ENCODE measurements at places on chromosomes 4 and X.

DNA sequence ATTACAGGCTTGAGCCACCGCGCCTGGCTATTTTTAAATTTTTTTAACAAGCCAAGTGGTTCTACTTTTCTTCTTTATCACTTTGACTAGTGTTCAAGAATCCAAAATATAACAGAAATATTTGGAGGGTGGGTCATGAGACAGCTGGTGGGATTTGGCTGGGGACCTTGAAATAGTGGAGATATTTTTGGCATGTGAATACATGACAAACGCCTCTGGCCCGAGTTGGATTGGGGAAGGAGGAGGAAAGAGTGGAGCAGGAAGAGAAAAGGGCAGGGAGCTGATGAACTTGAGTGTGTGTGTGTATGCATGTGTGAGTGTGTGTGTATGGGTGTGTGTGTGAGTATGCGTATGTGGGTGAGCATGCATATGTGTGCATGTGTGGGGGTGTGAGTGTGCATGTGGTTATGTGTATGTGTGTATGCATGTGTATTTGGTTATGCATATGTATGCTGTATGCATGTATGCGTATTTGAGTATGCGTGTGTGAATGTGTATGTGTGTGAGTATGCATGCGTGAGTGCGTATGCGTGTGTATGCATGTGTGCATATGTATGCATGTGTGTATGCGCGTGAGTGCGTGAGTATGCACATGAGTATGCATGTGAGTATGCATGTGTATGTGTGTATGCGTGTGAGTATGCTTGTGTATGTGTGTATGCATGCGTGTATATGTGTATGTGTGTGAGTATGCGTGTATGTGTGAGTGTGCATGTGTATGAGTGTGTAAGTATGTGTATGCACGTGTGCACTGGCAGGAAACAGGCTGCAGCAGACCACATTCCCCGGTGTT lies 49.6 kb downstream of the JADE1 start:
- DNase-seq: no peak

GRCh38 chr4:54365691-54366090 lies 136.6 kb downstream of the PDGFRA start:
- DNase-seq: no peak

GRCh38 chr4:105652286-105652888 lies 56.1 kb downstream of the INTS12 start:
- DNase-seq: no peak

DNA sequence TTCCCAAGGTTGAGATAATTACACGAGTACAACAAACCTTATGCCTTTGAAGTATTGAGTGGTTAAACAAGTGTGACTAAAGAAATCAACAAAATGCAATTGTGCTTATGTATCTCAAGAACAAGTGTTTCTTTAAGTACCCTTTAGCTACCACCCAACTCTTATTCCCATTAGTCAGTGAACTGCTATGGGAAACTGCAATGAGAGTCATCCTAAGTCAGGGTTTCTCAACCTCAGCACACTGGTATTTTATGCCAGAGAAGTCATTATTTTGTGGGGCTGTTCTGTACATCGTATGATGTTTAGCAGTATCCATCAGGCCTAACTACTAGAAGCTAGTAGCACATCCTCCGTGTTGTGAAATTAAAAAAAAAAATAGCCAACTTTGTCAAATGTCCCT lies 549.1 kb upstream of the BOD1L1 start:
- DNase-seq: no peak

DNA sequence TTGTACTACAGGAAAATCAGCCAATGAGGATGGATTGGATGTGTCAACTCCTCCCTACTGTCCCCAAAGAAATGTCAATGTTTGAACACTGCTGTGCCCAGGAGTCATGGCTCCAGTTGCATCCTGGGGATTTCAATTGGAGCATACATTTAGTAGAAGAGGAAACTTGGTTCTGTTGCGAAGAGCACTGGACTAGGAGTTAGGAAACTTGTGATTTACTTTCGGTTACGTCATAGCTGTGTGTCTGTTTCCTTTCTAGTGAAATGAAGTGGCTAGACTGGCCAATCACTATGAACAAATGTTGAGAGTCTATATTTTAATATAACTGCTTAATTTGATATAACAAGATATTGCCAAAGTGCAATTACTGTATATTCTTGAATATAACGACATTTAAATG lies 35.2 kb downstream of the ARL9 start:
- DNase-seq: no peak

- DNase-seq: no peak
Observed at GRCh38 chr4:6957148-6957520, 47.5 kb downstream of the TBC1D14 start.

GRCh38 chrX:48752498-48752897 lies 9.0 kb upstream of the GLOD5 start:
- DNase-seq: no peak

- DNase-seq: peak; percentile 9
Observed at GRCh38 chr4:42786350-42787078, 106.0 kb upstream of the GRXCR1 start.

DNA sequence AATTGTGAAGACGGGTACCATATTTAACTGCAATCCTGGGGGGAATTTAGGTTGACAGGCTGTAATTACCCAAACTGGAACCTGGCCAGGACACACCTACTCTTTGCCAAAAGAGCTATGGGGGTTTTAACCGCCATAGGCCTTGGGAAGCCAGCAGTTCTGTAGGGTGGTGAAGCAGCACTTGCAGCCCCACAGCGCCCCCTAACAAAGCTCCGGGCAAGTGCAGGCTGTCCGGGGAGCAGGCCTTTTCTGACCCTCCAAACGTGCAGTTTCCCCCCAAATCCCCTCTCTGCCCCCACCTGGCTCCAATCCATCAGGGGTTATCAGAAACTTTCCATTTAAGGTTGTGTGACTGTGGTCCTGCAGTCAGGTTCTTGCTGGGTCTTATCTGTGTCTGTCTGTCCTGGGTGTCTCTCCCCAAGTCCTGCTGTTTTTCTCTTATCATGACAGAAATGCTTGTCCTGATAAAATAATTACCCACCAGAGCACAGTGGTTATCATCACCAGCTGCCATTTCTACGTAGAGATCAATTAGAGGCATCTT lies 350.9 kb downstream of the MID1IP1 start:
- DNase-seq: no peak

DNA sequence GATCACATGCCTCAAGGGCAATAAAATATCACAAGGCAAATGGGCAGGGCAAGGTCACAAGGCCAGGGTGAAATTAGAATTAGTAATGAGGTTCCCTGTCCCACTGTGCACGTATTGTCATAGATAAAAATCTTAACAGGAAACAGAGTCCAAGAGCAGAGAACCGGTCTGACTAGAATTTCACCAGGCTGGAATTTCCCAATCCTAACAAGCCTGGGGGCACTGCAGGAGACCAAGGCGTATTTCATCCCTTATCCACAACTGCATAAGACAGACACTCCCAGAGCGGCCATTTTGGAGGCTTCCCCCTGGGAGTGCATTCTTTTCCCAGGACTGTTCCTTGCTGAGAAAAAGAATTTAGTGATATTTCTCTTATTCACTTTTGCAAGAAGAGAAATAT lies 25.9 kb upstream of the PRDM5 start:
- no peak for DNase-seq

GRCh38 chrX:21440911-21441310 lies 66.7 kb downstream of the CNKSR2 start:
- no peak for DNase-seq

DNA sequence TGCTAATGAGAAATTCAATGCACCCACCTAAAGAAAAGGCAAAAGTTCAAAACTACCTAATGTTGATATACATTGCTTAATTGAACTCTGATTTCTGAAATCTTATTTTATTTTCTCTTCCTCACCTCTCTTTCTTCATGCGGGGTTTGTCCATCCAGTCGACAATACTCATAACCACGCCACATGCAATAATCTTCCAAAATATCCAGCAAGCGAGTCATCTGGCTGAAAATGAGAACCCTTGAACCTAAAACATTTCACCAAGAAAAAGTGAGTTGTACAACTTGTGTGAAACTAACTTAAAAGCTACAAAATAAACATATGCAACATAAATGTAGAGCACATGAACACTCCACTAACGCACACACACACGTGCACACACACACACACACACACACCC lies 26.7 kb downstream of the SMARCA1 start:
- no peak for DNase-seq

DNA sequence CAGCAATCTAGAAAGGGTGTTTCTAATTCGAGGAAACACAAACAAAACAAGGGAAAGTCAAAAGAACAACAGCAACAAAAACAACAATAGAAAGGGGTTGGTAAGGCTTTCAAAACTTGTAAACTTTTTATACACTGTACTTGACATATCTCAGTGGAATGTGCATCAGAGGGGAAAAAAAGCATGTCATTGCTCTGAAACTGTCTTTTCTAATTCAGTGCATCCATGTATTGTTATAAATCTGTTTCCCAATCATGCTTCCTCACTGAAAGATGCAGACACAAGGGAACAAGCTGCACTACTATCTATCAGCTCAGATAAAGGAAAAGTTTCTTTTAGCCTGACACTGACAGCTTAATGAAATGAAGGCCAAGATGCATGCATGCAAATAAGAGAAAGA lies 44.2 kb upstream of the PCDH18 start:
- no peak for DNase-seq

DNA sequence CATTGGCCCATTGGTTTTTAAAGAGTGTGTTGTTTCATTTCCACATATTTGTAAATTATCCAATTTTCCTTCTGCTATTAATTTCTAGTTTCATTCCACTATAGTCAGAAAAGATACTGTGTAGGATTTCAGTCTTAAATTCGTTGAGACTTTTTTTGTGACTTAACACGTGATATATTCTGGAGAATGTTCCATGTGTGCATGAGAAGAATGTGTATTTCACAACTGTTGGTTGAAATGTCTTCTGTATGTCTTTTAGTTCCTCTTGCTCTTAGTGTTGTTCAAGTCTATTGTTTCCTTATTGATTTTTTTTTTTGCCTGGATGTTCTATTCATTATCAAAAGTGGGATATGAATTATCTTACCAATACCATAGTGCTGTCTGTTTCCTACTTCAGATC lies 606.9 kb downstream of the RPA4 start:
- DNase-seq: no peak

- DNase-seq: no peak
Observed at GRCh38 chr4:173443121-173443520, 44.2 kb upstream of the SCRG1 start.

- DNase-seq: no peak
Observed at GRCh38 chrX:49166914-49167739, 4.6 kb downstream of the MAGIX start.

- DNase-seq: no peak
Observed at GRCh38 chrX:13598877-13599276, 29.5 kb downstream of the EGFL6 start.

DNA sequence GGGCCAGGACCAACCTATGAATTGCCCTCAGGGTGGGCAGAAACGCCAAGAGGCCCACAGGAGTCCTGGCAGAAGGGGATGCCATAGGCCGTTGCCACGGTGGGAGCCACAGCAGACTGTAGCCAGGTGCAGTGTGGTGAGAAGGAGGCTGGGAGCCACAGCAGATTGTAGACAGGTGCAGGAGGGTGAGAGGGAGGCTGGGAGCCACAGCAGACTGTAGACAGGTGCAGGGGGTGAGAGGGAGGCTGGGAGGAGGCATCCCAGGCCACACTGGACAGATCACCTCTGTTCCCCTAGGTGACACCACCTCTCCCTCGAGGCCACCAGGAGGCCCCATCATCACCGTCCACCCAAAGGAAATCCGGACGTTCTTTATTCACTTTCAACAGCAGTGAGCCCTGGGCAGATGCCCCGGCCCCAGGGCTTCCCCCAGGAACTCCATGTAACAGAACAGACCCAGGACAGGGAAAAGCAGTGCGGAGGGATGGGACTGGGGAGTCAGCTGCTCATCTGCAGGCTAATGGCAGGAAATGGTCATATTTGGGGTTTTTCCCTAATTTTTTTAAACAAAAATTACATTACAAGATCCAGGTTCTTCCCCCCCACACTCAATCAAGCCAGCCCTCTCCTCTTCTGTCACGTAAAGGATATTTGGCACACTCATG lies 19.5 kb upstream of the MRFAP1 start:
- DNase-seq: no peak

DNA sequence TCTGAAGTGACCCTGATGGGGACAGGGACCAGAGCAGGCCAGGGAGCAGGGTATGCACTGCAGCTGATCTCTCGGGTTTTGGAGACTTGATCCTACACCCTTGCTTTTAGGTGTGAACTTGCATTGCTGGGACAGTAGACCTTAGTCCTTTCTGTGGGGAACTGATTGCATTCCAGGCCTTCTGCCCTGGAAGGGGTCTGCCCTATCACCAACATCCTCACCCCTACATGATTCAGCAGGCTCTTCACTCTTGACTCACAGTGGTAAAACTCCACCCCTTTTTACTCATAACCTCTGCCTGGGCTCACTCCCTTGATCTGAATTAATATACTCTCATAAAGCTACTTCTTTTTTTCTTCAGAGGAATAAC lies 6.6 kb upstream of the DDX60L start:
- DNase-seq: no peak

DNA sequence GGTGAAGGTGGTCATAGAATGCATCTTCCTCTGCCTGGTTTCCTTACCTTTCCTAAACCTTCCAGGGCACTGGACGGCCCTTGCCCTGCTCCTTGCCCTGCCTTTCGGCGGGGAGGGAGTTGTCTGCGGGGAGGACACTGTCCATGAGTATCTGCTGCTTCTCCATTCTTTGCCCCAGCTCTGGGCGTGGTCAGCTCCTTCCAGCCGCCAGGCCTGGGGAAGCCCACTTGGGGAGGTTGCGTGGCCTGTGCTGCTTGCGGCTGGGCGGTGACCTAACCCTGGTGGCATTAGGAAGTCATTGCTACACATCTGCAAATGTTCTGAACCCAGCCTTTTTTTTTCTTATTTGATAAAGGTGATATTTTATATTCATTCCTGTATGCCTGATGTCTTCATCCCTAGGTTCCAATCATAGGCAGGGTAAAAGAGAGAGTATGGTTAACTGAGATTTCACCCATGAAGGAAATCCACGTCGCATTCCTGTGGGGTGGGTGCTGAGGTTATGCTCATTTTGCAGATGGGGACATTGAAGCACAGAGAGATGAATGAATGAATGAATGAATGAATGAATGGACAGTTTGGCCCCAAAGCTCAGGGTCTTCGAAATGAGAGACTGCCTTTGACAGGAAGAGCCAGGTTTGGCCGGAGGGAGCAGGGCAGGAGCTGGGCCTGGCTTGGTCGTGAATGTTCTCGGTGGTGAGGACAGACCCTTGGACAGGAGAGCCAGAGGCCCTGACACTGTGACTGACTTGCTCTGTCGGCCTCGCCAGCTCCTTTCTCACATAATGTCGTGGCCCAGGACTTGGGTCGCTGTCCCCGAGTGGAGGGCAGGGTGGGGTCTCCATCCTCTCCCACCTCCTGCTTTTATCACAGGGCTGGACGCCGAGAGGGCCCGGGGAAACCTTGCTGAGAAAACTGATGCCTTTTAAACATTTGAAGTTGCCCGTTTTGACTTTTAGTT lies 57.8 kb upstream of the GPR78 start:
- no peak for DNase-seq

DNA sequence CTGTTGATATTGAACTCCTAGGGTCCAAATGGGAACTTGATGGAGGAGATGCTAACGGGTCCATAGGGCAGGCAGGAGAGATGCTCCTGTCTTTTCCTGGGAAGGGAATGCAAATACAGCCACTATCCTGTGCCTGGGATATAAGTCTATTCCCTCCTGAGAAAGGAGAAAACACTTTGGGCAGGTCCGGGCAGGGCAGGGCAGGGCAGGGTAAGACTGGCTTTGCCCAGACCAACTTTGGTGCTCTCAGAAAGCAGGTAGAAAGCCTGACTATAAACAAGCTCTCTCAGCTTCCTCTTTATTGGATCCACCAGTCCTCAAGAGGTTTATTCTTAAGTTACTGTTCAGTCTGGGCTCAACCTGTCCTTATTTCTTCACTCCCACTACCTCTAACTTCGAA lies 232.3 kb downstream of the PTTG2 start:
- no peak for DNase-seq

- no peak for DNase-seq
Observed at GRCh38 chrX:106742805-106743204, 16.3 kb downstream of the RNF128 start.

Data from iPS DF 6.9 (cell line).